ENCODE measurements at places on chromosomes 4 and X.

GRCh38 chr4:100493756-100494155 lies 24.1 kb downstream of the EMCN start:
- DNase-seq: no peak

DNA sequence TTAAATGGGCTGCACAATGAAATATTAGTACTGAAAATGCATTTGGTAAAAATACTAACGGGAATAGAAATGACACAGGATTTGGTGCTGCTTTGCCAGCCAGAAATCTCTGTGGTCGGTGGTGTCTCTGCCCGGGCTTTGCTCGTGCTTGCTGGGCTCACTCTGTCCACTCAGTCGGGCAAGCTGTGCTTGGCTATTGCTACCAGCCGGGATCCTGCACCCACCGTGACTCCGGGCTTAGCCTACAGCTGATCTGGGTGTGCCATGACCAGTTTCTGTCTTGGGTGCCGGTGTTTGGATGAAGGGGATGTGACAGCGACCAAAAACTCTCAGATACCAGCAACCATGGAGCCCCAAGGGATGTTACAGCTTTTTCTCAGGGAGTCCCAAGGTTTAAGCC lies 487.7 kb downstream of the TECRL start:
- DNase-seq: no peak

DNA sequence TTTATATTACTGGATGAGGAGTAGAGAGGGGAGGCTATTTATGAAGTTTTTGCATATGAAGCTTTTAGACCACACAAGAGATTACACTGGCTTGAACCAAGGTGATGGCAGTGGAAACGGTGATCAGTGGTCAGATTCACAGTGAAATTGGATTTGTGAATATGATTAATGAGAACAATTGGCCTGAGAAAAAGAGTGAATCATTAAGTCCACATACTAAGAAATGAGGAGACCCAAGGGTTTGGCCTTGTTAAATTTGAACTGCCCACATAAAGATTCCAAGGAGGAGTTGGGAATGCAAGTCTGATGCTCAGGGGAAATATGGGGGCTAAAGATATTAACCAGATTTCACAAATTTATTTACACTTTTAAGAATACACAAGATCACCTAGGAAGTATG lies 155.3 kb upstream of the ADGRL3 start:
- no peak for DNase-seq

GRCh38 chr4:72076562-72076961 lies 44.8 kb downstream of the NPFFR2 start:
- DNase-seq: no peak

- DNase-seq: no peak
These were observed 1437.8 kb upstream of the ADGRL3 start for GRCh38 chr4:59762344-59762743.

DNA sequence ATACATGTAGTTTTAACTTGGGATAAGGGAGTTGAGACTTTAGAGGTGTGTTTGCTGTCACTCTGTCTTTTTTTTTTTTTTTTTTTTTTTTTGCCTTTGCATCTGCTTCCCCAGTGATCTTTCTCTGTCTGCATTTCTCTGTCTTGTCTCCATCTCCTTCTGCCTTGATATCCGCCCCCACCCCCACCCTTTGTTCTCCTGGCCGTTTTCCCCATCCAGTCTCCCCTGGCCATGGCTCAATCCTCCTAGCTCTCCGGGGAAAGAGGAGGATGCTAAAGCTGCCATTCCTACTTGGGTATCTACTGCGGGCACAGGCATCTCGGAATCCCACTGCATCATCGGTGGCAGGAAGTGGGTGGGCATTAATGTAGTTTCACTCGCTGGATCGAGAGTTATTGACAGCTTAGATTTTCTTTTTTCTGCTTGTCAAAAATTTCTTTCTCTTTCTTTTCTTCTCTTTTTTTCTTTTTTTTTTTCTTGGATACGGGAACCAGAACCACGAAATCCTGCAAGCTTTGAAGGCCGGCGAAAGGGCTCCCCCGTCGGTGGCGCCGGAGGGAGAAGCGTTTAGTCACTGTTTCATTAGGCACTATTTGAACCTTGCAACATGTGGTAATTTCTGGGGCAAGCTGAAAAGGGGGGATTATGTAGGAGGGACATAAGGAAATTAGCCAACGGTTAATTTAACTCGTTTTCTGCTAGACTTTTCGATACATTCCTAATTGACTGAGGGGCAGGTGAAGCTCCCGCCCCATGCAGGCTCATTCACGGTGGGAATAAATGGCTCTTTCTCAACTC lies 8.2 kb downstream of the GSX2 start:
- no peak for DNase-seq

DNA sequence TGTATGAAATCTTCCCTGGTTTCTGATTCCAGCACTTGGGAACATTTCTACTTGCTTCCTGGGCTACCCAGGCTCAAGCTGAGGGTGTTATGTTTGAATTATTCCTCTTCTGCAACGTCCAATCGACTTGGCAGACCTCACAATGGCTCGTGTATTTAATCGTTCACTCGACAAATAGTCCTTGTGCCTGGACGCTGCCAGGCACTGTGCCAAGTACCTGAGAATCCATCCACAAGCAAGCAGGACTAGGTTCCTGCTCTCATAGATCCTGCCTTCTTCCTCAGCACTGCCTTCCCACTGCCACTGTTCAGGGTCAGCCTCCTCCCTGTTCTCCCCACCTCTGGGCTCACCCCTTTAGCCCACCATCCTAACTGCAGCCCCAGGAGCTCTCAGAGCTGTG lies 113.3 kb downstream of the EFNB1 start:
- DNase-seq: no peak

DNA sequence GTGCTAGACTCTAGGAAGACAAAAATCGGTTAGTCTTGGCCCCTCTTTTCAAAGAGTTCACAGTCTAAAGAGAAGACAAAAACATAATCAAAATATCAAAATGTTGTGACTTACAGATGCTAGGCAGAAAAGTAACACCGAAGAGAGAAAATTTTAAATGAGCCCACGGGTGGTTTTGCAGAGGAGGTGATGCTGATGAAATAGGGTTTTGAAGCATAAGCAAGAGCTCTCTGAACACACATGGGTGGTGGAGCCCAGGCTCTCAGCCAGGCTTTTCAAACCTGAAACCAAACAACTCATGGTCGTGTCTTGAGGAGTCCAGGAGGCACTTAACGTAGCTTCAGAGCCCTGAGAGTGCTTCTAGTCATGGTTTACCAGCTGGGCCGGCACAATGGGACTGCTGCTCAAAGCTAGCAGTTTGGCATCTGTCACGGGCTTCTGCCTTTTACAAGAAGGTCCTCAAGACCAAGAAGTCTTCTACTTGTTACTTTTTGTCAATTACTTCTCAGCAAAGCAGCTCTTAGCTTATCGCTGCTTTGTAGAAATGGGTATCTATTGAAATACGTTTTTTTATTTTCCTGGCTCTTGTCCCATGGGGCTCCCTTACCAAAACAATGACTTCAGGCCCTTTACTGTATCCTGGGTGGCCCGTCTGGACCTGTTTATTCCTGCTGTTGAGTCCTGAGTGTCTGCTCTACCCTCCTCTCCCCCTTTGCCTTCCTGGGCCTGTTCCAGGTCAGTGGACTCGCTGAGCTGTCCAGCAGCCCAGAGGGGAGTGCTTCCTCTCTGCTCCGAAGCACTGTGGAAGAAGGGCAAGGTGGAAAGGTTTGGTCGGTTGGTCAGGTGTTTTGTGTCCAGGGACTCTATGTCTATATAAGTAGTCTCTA lies 69.5 kb downstream of the TNIP2 start:
- no peak for DNase-seq

DNA sequence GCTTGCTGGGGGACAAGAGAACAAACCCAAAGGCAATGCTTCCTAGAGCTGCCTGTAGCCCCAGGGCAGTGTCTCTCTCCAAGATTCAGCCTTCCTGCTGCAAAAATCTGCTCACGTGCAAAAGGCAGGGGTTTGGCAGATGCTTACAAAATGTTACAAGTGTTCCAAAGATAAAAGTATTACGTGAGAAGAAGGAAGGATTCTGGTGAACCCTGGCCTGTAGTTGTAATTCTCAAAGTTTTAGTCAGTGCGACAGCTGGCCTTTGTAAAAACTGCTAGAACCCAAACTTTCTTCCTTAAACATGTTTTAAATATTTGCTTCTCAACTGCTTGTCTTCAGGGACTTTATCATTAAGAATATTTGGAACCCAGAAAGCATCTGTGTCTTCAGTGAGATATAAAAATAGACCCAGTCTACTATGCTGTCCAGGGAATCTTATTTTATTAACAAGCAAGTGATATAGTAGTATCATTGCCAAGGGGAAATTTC lies 232.3 kb downstream of the FRMPD4 start:
- no peak for DNase-seq

DNA sequence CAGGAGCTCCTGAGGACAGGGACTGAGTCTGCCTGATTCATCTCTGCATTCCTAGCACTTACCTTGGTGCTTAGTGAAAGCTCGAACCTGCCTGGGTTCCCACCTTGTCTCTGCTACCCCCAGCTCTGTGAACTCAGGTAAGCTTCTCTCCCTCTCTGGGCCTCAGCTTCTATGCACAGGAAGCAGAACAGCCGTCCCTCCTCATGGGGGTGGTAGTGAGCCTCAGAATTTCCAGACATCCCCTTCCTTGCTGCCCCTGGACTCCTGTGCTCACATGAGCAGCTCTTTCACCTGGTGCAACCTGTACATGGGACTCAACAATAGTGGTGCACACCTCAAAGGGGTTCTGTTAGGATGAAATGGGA lies 50.8 kb downstream of the HTRA3 start:
- DNase-seq: no peak
